Amniotic stem cell (primary cell): ENCODE measurements at places on chromosomes 1 and 21.

DNA sequence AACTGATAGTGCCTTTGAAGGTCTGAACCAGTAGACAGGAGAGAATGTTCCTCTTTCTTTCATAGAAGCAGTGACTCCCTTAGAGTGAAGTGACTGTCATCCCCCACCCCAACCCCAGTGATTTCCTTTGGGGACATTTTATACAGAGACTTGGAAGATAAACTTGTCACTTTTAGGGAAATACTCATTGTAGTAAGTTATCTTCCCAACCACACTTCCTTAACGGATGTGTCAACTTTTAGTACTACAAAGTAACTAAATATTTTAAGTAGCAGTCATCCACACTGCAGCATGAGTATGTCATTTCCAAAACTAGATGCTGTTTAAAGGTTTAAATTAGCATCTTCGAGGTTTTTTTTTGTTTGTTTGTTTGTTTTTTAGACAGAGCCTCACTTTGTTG, 13.7 kb downstream of the LRRC8B start:
- DNase-seq, result no peak

DNA sequence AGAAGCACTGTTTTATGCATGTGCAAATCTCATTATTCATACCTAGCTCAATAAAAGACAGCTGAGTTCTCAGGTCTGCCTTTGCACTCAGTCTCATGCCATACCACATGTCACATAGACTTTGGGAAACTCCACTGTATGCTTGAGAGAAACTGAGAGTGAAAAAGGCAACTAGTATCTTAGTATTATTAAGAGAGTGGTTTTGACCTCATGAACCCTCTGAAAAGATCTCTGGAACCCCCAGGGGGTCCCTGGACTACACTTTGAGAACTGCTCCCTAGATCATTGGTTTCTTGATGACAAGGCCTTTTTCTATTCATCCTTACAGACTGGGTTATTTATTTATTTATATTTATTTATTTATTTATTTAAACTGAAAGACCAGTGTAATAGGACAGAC, 3.7 kb upstream of the RHEX start:
- DNase-seq, result no peak

DNA sequence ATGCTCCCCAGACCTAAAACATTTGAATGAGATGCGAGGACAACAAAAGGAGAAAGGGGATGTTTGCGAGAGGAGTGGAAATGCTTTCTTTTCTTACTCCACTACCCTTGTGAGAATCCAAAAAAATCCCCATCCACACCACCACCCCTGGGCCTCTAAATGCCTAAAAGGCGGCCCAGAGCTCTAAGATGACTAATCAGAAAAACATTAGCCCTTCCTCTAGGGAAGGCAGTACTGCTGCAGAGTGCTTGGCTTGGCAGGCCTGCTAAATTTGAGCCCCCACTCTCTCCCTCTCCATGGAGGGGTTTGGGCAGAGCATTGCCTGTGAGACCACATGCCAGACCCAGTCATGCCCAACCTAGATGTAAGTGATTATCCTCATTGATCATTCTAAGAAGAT, 347.9 kb downstream of the USH2A start:
- DNase-seq, result no peak

GRCh38 chr1:165988275-165988674, 160.9 kb downstream of the UCK2 start:
- no peak for DNase-seq

GRCh38 chr1:35894183-35894582, 11.2 kb downstream of the AGO1 start:
- no peak for DNase-seq

DNA sequence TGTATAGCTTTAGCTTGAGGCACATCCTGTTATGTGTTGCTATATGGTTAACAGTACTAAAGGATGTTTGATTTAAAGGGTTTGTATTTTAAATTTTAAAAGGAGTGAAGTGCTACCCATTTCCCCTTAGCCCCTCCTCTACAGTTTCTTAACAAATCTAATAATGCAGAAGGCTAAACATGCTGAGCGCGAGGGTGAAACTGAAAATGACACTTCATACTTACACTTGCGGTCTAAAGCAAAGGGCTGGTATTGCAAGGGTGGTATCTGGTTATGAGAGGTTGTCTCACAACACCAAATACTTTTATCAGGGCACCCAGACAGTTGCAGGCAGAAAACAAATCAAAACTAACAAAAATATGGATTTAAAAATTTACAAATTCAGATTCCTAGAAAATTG, 172.3 kb downstream of the SIPA1L2 start:
- no peak for DNase-seq

DNA sequence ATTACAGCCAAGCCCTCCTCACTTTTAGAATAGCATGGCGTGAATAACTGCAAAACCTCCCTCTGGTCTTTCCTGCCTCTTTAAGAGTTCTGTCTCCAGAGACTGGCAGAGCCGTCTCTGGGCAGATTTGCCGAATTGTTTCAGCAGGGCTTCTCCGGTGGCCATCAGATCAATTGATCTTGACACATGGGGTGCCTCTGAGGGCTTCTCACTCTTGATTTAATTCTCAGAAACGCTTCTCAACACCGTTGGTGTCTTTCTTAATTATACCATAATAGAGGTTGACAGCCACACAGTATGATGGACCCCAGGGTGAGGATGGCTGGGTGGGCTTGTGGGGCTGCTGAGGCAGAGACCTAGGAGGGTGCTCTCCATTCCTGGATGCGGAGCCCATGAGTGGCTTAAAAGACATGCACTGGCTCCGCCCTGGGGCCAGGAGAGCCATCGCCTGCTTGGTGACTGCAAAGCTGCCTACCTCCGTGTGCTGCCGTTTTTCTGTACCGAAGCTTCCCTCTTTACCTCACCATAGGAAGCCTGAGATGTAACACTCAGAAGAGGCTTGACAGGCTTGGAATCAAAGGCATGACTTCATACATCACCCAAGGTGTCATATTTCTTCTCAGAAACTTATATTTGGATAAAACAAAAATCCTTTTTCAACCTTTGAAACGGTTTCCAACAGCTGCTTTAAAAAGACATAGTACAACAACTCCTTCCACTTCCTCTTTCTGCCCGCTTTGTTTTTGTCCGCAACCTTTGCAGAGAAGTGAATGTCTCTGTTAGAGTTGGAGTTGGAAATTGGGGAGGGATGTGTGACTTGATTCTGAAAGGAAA, 82.9 kb downstream of the GALNT2 start:
- no peak for DNase-seq

GRCh38 chr21:35428489-35428888, 379.4 kb upstream of the RUNX1 start:
- no peak for DNase-seq

- DNase-seq, result no peak
These were observed 66.3 kb upstream of the PRDX6 start for GRCh38 chr1:173410794-173411236.

- DNase-seq, result no peak
These were observed 1.3 kb downstream of the AIRE start for GRCh38 chr21:44286716-44287632.

DNA sequence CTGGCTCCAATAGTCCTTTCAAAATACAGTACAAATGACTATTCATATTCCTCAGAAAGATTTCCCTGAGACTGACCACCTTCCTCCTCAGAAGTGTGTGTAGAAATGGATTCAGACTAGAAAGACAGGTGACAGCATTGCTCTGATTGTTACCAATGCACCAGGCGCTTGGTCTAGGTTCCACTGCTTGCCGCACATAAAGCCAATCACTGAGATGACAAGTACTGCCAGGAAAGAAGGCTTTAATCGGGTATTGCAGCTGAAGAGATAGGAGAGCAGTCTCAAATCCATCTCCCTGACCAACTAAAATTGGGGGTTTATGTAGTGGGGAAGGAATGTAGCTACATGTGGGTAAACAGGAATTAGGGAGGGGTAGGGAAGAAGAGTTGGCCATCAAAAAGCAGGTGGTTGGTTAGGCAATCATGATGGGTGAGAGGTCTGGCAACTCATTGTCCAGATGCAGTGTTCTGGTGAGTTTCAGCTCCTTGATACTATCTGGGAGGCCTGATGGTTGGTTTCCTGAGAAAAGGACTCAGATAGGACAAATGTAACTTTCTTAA, 98.0 kb downstream of the KCNH1 start:
- no peak for DNase-seq

- no peak for DNase-seq
These were observed 68.5 kb downstream of the GPATCH2 start for GRCh38 chr1:217562229-217562878.

DNA sequence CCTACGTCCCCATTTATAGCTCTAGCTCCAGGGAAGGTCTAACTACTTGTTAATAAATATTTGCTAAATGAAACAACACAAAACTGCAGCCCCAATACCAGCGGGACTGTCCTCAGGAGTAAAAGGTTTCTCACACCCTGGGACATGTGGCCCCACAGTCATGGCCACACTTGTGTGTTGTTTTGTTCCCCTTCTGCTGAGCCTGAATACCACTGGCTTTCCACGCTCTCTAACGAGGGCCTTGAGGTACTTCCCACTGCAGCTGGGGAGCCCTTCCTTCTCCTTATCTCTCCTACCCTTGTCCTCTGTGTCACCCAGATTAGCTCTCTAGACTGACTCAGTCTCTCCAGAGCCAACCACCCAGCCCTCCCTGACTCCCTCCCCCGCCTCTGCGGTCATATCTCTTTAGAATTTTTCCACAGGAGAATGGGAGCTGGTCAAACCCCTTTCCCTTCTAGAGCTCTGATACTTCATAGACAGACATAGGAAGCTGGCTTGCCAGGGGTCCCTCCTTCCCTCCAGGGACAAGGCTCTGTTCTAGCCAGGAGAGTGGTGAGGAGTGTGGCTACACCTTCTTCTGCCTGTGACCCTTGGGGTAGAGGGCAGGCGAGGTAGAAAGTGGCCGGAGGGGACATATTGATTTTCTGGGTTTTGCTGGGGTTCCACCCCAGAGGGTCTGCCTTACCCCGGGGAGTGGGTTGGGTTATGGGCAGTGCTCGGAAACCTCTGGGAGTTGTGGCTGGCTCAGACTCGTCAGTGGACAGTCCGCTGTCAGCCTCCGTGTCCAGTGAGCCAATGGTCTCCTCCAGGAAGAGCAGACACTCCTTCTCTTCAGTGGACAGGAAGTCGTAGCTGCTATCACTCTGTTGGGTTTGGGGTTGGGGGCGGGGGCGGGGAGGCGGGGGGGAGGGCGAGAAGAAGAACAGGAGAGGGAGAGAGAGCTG, 8.1 kb downstream of the C1orf116 start:
- no peak for DNase-seq

- no peak for DNase-seq
These were observed 131.3 kb downstream of the PEX14 start for GRCh38 chr1:10606064-10606463.

GRCh38 chr1:28910379-28911115, 3.8 kb upstream of the EPB41 start:
- no peak for DNase-seq

DNA sequence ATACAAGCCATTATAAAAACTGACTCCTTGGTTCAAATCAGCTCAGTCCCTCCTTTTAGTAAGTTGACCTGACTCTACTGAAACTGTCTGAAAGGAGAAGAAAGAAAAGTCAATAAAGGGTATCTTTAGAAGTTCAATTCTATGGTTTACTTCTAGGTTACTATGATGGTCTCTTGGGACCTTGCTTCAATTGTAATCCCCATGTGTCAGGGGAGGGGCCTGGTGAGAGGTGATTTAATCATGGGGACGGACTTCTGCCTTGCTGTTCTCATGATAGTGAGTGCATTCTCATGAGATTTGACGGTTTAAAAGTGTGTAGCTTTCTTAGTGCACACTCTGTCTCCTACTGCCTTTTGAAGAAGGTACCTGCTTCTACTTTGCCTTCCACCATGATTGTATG, 31.7 kb upstream of the FNBP1L start:
- no peak for DNase-seq
